ENCODE measurements at places on chromosomes 2 and 18.

DNA sequence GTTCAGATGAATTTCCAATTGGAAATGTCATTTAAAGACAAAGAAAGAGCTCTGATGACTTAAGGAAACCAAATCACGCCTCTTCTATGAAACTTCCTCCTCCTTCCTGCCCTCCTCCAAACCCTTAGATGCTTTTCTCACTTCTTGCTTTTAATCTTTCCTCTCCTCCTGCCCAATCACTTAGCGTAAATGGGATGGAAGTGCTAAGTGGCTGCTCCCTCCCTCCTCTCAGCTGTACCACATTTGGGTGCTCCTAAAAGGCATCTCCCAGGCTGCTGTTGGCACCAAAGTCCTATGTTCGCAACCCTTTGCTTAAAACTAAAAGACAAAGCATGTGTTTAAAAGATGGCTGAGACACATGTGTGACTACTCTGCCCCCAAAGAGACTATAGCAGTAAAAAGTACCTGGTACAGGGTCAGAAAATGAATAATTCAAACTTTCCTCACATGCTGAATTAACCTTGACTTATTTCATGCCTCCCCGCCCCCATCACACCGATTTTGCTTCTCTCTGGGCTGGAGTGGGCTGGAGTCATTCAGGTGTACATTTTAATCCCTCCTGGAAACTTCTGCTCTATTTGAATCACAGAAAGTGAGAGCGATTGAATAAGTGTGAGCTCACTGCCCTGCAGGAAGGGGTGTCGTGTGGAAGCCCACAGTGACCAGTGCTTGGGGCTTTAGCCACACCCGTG is 59.2 kb upstream of the KLF7 start:
- no peak for DNase-seq

GRCh38 chr2:101744832-101745231 is 47.3 kb downstream of the MAP4K4 start:
- DNase-seq: no peak

DNA sequence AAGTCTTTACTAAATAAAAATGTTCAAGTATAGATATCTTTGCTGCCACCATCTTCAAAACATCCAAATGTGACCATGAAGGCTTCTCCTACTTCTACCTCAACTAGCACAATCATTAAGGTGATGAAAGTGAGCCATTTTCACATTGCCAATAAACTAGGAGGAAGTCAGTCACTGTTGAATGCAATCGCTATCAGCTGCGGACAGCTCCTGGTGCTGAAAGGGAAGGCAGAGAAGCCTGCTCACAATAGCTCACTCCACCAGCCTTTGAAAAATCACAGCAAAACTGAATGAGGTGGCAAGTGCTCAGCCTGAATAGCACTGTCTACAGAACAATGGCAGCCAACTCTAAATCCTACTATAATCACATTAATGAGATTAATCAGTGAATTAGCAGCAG is 2.2 kb downstream of the MYT1L start:
- DNase-seq: no peak

DNA sequence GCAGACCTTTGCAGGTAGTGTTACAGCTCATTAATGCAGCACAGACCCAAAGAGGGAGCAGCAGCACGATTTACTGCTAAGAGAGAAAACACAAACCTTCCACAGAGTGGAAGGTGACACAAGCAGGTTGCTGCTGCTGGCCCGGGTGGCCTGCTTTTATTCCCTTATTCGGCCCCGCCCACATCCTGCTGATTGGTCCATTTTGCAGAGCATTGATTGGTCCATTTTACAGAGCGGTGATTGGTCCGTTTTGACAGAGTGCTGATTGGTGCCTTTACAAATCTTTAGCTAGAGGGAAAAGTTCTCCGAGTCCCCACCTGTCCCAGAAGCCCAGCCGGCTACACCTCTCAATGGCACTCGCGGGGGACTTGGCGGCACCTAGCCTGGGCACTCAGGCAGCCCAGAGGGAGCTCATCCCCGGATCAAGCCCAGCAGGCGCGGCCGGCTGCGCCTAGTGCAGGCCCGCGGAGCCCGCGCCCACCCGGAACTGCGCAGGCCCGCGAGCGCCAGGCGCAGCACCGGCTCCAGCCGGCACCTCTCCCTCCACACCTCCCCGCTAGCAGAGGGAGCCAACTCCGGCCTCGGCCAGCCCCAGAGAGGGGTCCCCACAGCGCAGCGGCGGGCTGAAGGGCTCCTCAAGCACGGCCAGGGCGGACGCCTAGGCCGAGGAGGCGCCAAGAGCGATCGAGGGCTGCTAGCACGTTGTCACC is 825.6 kb upstream of the HS6ST1 start:
- DNase-seq: no peak
